Aorta (tissue), 5 donors: ENCODE measurements at places on chromosomes 5 and 9.

GRCh38 chr5:159504857-159505304 is 174.6 kb upstream of the IL12B start:
- no peaks in the 10 kb centered on the region for H3K36me3 ChIP-seq
- no peaks in the 10 kb centered on the region for H3K27me3 ChIP-seq
- peaks cover 7% of the 10 kb centered on the region for H3K4me1 ChIP-seq
- no peak for DNase-seq
- H3K4me3 ChIP-seq, result no peak overlapping the region

- H3K27me3 ChIP-seq, result no peaks in the 10 kb centered on the region
- H3K27ac ChIP-seq, result no peak overlapping the region
- no peak overlapping the region for H3K4me3 ChIP-seq
- H3K36me3 ChIP-seq, result peaks cover 4% of the 10 kb centered on the region
- no peak for DNase-seq
These were observed 33.8 kb downstream of the RNF145 start for GRCh38 chr5:159175547-159175946.

DNA sequence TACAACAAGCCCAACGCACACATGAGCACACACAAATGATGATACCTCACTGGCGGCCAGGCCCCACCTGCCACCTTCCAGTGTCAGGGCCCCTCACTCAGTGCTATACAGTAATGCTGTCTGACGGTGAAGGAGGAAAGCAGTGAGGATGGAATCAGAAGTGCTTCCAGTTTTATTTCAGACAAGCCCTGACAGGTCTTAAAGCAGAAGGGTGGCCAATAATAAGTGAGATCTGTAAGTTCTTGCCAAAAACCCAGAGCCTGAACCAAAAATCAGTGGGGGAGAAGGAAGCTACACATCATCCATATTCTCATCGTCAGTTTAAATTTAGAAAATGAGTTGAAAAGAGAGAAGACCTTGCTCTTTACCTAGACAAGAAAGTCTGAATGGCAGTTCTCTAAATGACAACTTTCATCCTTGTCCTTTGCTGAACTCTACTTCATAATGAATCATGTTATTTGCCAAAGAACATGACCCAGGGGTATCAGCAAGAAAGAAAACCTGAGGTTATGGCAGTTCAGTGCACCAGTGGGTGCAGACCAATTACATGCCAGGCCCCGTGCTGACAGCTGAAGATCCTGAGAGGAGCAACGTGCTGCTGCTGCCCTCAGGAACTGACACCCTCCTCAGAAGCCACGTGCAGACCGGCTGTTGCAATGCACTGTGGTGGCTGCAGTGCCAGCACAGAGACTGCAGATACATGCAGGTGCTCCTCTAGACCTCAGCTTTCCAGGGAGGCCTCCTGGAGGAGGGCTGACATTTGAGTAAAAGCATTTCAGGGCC is 118.7 kb downstream of the DROSHA start:
- DNase-seq, result no peak
- no peaks in the 10 kb centered on the region for H3K27me3 ChIP-seq
- H3K4me3 ChIP-seq, result no peak overlapping the region
- H3K36me3 ChIP-seq, result peaks cover 9% of the 10 kb centered on the region

GRCh38 chr5:181235689-181236366 is 7.9 kb downstream of the RACK1 start:
- H3K27me3 ChIP-seq, result no peaks in the 10 kb centered on the region
- no peaks in the 10 kb centered on the region for H3K4me1 ChIP-seq
- no peak overlapping the region for H3K4me3 ChIP-seq
- H3K36me3 ChIP-seq, result peaks cover 23% of the 10 kb centered on the region
- H3K27ac ChIP-seq, result no peak overlapping the region

GRCh38 chr9:116482740-116483139 is 204.4 kb upstream of the TRIM32 start:
- no peaks in the 10 kb centered on the region for H3K36me3 ChIP-seq
- H3K27me3 ChIP-seq, result no peaks in the 10 kb centered on the region
- no peak overlapping the region for H3K27ac ChIP-seq
- H3K4me1 ChIP-seq, result no peaks in the 10 kb centered on the region
- no peak overlapping the region for H3K4me3 ChIP-seq
- no peak for DNase-seq

- no peak overlapping the region for H3K27ac ChIP-seq
- no peaks in the 10 kb centered on the region for H3K4me1 ChIP-seq
- no peak for DNase-seq
- no peaks in the 10 kb centered on the region for H3K27me3 ChIP-seq
- no peaks in the 10 kb centered on the region for H3K36me3 ChIP-seq
These were observed 58.0 kb downstream of the ZNF510 start for GRCh38 chr9:96719921-96720320.

GRCh38 chr9:7137571-7137970 is 379.8 kb downstream of the KDM4C start:
- peaks cover 5% of the 10 kb centered on the region for H3K36me3 ChIP-seq
- no peaks in the 10 kb centered on the region for H3K27me3 ChIP-seq
- H3K4me1 ChIP-seq, result no peaks in the 10 kb centered on the region
- H3K27ac ChIP-seq, result no peak overlapping the region
- no peak overlapping the region for H3K4me3 ChIP-seq

DNA sequence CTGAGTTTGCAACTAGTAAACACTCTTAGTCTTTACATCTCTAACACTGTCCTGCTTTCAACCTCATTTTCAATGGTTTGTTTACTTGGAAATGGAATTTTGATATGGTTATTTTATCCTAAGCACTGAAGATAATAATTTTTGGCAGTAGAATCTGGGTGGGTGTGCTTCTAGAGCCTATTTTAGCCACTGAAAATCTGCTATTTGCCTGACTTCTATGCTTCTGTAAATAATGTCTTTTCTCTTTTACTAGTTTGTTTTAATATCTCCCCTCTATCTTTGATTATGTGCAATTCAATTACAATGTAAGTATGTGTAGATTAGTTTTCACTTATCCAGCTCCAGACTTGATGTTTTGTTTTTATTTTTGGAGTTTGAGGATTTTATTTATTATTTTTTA is 197.5 kb downstream of the TUSC1 start:
- no peaks in the 10 kb centered on the region for H3K36me3 ChIP-seq
- no peak for DNase-seq
- no peak overlapping the region for H3K4me3 ChIP-seq
- H3K4me1 ChIP-seq, result no peaks in the 10 kb centered on the region
- H3K27ac ChIP-seq, result no peak overlapping the region
